T-helper 17 cell (primary cell): ENCODE measurements at places on chromosomes 7 and 10.

GRCh38 chr10:121340271-121340831 is 257.9 kb downstream of the FGFR2 start:
- DNase-seq = no peak

GRCh38 chr7:756928-757560 is 30.0 kb upstream of the PRKAR1B start:
- no peak for DNase-seq

- DNase-seq = no peak
These were observed 114.1 kb upstream of the SORCS3 start for GRCh38 chr10:104527013-104527412.

GRCh38 chr7:6419310-6419773 is 28.4 kb downstream of the DAGLB start:
- no peak for DNase-seq

GRCh38 chr7:49513911-49514310 is 259.5 kb upstream of the VWC2 start:
- DNase-seq = no peak
